ENCODE measurements at places on chromosomes 13 and 19. TPM values are rescaled to one million over a fixed set of nuclear protein-coding genes. Genes with fewer than 3 reads are reported as not detected.

GRCh38 chr13:83773961-83774360 is 108.3 kb downstream of the SLITRK1 start:
- DNase-seq = no peak
- H3K36me3 ChIP-seq = no peaks in the 10 kb centered on the region
- H3K27me3 ChIP-seq = no peaks in the 10 kb centered on the region
- no peak overlapping the region for H3K27ac ChIP-seq
- H3K4me3 ChIP-seq = no peak overlapping the region

DNA sequence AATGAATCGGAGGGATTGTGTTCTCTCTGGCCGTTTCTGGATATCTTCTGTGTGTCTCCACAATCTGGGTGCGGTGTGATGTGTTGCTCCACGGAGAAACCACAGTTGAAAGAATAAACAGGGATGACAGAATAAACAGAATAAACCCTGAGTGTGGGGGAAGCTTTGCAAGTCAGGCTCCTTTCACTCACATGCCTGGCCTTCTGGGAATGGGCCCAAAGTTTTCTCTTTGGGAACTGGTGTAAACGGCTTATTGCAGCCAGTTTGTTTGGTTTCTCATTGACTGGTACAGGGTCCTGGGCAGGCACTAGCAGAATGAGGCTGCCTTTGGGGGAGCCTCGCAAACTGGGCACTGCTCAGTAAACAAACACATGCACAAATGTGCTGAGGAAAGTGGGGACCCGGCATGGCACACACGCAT is 324.7 kb downstream of the DLEU7 start:
- H3K27ac ChIP-seq = peak overlapping the region; percentile 30
- no peak for DNase-seq
- H3K4me1 ChIP-seq = peaks cover 62% of the 10 kb centered on the region
- no peak overlapping the region for H3K4me3 ChIP-seq

- H3K27ac ChIP-seq = no peak overlapping the region
- H3K4me3 ChIP-seq = no peak overlapping the region
- no peaks in the 10 kb centered on the region for H3K36me3 ChIP-seq
Observed at GRCh38 chr13:68257111-68257842, 1027.1 kb upstream of the PCDH9 start.

- no peak overlapping the region for H3K4me3 ChIP-seq
- no peak for DNase-seq
- H3K27ac ChIP-seq = no peak overlapping the region
- no peaks in the 10 kb centered on the region for H3K36me3 ChIP-seq
- H3K4me1 ChIP-seq = peaks cover 2% of the 10 kb centered on the region
Observed at GRCh38 chr13:102704238-102705058, 9.6 kb upstream of the METTL21C start.

GRCh38 chr13:34522808-34523207 is 419.3 kb upstream of the NBEA start:
- no peak overlapping the region for H3K27ac ChIP-seq
- H3K27me3 ChIP-seq = no peaks in the 10 kb centered on the region
- no peaks in the 10 kb centered on the region for H3K36me3 ChIP-seq

Gene SETDB2
- total RNA-seq = 9.5 TPM

Gene SPRY2
- 45.1 TPM for total RNA-seq

Gene APOE
- 34.3 TPM for total RNA-seq

Gene PRODH2
- total RNA-seq = not detected

All from esophagus muscularis mucosa (tissue), 4 donors.